ENCODE measurements at places on chromosomes 12 and 14.

- DNase-seq = no peak
These were observed 161.9 kb upstream of the RASSF8 start for GRCh38 chr12:25796523-25797000.

- DNase-seq = no peak
These were observed 213.1 kb downstream of the CHST11 start for GRCh38 chr12:104669851-104670337.

- no peak for DNase-seq
These were observed 148.6 kb downstream of the CALM1 start for GRCh38 chr14:90545382-90545781.

DNA sequence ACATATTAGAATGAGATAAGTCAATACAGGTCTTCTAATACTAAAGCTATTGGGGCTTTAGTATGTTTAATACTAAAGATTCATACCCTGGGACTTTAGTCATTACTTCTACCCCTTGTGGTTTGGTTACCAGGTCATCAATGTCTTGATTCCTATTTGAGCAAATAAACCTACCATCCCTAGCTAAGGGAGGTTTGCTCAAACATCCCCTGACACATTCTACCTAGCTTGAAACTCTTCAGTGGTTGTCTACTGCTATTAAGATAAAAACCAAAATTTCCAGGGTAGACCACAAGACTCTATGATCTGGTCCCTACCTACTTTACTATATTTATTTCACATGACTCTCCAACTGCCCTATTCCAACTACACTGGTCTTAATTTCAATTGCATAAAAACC, 7.3 kb upstream of the C2CD5 start:
- no peak for DNase-seq

GRCh38 chr12:12442548-12443071, 85.7 kb downstream of the BORCS5 start:
- DNase-seq = no peak

DNA sequence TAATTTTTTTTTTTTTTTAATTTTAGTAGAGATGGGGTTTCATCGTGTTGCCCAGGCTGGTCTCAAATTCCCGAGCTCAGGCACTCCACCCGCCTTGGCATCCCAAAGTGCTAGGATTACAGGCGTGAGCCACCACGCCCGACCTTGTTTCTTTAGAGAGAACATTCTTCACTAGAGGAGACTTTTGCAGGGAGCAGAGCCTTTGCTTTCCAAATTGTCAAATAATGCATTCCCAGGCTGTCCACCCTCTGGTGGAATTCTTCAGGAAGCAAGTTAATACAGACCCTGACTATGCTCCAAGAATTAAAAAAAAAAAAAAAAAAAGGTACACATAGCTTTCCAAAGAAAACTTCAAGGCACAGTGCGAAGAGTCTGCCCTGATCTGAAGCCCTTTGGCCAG, 6.8 kb downstream of the ALDH1L2 start:
- DNase-seq = no peak

DNA sequence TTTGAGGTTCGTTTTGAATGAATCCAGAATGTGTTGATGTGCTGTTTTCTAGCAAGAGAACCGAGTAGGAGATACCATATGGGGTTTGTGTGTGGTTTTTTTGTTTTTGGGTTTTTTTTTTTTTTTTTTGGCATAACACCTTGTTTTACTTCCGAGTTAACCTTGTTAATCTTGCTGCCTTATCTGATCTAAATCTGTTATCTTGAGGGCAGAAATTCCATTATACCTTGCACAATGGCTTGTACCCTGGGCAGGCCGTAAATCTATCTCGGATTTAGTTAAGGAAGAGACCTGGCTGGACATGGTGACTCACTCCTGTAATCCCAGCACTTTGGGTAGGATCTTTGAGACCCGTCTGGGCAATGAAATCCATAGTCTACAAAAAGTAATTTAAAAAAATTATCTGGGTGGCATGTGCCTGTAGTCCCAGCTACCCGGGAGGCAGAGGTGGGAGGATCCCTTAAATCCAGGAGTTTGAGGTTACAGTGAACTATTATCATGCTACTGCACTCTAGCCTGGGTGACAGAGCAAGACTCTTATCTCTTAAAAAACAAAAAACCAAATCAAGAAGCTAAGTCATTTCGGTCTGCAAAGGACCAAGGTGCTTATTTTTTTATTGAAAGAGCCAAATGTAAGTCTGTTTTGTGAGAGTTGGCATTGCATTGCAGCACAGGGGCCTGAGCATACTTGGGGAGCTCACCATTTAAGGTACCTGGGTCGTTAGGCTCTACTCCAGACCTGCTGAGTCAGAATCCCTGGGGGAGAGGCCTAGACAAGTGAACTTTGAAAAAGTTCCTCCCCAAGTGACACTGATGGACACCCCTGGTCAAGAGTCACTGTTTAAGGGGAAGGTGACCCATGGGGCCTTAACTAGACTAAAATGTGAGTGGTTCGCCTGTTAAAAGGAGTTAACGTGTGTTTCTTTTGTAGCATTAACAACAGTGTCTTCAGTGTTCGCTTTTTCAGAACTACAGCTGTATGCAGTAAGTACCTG, 6.7 kb downstream of the DLST start:
- DNase-seq = no peak

Data from endothelial cell (in vitro differentiated cells).